Aorta (tissue), 5 donors: ENCODE measurements at places on chromosomes 4 and X. TPM values are rescaled to one million over a fixed set of nuclear protein-coding genes. Genes with fewer than 3 reads are reported as not detected.

GRCh38 chr4:152997771-152998487, 61.8 kb downstream of the FHDC1 start:
- DNase-seq: no peak

- DNase-seq: peak; percentile 82
These were observed at the start of gene GPRIN3 for GRCh38 chr4:89307446-89308160. Gene GPRIN3 (minus strand): TSS chr4:89307800. CDS start chr4:89250110, 57,690 bp downstream.

DNA sequence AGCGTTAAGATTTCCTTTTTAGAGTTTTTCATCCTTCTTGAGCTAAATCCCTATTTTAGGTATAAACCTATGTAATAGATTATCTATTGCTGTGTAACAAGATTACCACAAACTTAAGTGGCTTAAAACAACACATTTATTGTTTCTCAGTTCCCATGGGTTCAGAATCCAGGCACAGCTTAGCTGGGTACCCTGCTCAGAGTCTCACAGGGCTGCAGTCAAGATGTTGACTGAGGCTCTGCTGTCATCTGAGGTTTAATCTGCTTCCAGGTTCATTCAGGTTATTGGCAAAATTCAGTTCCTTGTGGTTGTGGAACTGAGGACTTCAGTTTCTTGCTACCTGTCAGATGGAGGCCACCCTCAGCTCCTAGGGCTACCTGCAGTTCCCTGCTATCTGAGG, 60.9 kb downstream of the GK start:
- no peak for DNase-seq

DNA sequence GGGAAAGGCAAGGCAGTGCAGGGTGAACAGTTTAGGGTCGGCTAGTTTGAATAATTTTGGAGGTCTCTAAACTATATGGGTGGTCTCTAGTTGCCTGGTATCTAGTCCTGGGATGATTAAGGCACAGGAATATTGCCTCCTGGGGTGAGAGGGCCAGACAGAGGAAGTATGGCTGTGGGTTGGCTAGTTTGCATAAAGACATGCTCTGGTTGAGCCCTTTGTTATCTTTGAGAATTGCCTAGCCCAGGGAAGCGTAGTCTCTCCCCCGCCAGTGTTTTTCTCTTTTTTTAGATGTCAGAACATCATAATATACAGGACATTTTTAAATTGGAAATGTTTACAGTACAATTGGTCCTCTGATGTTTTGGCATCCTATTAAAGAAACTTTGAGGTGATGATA, 163.5 kb downstream of the PWWP3B start:
- no peak for DNase-seq

DNA sequence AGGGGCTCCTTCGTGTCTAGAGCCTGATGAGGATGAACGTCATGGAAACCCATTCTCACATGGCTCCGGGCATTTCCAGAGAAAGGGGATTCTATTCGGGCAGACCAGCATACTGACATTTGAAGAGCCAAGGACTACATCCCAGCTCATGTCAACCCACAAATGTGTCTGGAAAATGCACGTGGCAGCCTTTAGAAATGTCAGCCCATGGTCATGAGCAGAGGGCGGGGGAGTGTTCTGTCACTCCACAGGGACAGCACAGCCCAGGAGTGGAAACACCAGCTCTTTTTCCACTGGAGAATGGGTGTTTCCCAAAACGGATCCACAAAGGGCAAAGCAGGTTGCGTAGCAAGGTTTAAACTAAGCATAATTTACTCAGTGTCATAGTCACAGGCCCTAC, 207.0 kb downstream of the BCOR start:
- no peak for DNase-seq

GRCh38 chrX:150547375-150548115, 20.9 kb upstream of the MTM1 start:
- DNase-seq: peak; percentile 88

GRCh38 chrX:12946406-12946805, 28.5 kb upstream of the TMSB4X start:
- no peak for DNase-seq

DNA sequence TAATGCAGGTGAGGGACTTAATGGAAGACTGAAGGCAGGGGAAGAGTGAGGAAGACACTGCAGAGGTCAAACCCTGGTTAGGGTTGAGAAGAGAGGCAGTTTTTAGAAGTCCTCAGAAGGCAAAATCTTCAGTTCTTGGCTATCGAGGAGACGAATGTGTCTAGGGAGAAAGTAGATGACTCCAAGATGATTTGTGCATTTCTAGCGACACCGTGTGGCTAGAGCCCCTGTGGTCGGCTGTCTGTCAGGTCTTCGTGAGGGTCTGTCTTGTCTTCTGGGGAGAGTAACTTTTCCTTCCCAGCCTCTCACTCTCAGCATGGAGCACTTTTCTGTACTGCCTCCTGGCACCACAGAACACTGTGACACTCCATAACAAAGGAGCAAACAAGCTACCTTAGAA, 458.1 kb downstream of the STIM2 start:
- DNase-seq: no peak

GRCh38 chrX:107723511-107723910, 52.1 kb downstream of the TSC22D3 start:
- DNase-seq: no peak

- no peak for DNase-seq
These were observed 1567.9 kb downstream of the ARAP2 start for GRCh38 chr4:34676400-34676799.

- DNase-seq: no peak
These were observed 338.4 kb upstream of the NOCT start for GRCh38 chr4:138677212-138677611.

DNA sequence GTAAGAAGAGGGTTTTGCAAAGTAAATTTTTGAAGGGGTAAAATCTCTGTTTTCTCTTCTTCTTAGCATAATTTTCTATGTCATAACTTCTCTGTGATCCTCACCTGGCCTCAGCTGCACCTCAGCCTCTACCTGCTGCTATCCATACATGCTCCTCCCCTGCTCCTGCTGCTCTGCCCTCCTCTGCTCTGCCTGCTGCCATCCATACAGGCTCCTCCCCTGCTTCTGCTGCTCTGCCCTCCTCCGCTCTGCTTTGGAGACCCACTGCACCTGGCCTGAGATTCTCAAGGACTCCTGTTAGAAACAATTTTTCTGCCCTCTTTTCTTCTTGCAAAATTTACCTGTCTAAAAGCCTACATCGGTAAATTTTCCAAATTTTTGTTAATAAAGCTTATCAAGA, 388.6 kb upstream of the PITX2 start:
- DNase-seq: no peak

DNA sequence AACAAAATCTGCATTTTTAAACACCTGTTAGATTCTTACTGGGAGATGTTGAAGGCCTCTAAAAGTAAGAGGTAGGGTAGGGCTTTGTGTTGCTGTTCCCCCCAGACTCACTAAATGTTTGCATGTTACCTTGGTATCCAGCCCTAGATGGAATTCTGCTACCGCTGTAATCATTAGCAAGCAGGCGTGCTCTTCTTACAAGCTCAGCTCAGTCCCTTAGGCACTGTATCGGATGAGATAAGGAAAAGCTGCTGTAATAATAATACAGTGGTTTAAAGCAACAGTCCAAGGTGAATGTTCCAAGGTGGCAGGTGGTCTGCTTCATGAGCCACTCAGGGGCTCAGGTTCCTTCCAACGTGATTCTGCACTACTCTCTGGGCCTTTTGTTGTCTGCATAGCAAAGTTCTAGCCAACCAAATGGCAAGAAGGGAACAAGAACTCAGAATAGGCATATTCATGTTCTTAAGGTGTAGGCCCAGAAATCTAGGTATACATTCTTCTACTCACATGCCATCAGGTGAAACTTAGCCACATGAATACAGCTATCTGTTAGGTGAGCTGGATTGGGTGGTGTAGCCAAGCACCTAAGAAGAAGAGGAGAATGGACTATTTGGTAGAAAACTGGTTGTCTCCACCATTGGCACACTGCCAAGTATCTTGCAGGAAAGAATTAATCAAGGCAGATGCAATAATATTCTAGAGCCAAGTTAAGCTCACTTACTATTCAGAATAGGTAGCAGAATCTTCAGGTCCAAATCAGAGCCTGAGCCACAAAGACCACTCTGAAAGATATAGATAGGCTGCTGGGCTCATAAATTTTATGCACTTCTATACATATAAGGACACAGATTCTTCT, 46.0 kb downstream of the COQ2 start:
- no peak for DNase-seq

DNA sequence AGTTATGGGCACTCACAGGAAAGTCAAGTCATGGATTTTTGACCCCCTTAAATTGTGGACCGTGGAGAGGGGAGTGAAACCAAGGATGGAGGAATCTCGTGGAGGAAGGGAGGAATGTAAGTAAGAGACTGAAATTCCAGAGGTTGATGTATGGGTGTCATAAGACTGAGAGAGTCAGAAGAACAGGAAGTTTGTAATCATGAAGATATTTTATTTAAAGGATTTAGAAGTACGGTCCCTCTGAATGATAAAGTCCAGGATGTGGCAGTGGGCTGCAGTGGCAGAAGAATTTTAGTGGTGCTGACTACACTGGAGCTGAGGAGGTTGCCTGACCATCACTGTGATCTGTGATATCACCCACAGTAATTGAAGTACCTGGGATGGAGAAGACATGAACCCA, 57.8 kb downstream of the DCLK2 start:
- DNase-seq: no peak

DNA sequence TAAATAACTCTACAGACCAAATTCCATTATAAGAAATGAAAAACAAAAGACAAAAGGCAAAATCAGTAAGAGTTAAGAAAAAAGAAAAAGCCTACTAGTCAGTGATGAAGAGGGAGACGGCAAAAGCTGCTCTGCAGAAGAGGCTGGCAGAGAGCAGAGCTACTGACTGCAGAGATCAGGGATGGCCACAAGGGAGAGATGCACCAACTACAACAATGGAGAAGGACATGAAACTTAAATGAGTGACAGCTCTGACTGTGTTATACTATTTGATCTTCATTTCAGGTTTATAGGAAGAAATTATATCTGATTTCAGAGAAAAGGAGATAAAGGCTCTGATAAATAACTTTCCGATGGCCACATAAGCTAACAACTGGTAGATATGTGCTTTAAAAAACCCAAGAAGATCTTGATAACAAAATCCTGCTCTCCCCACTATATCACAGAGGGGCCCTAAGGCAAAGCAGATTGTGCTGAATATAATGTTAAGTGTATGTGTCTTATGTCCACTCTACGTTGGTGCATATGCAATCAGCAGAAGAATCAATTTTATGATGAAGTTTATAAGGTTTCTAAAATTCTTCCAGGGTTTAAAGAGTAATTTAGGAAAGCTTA, 58.4 kb upstream of the COX18 start:
- DNase-seq: no peak

DNA sequence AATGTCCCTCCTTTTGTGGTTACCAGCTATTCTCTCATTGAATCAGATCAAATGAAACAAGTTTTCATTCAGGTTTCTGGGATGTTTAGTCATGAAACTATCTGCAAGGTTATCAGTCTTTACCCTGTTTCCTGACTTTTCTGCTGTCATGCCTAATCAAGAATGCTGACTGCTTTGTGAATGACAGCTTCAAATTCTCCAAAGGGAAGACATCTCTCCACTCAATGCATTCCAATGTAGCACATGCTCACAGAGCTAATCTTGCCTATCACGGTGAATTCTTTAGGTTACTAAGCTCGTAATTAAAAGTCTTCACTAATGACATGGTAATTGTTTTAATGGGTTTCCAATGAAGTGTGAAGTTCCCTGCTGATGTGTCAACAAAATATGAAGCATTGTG, 1068.5 kb downstream of the PCDH7 start:
- no peak for DNase-seq

- no peak for DNase-seq
These were observed 22.2 kb downstream of the JADE1 start for GRCh38 chr4:128831531-128832242.

DNA sequence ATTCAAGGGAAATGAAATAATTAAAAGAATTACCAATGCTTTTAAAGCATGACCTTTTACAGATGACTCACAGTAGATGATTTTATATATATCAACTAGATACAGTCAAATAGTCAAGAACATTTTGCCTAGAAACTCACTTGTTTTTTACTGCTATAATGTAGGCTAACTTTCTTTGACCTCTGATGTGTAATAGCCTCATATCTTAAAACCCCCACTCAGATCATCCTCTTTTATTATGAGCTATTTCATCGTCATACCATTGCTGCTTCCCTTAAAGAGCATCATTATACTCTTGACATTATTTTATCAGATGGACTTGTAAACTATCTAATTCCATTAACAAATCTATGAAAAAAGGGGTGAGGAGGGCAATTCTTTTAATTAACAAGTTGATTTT, 355.9 kb upstream of the AGA start:
- DNase-seq: no peak

- no peak for DNase-seq
These were observed 102.7 kb upstream of the ZNF827 start for GRCh38 chr4:146041139-146042004.

DNA sequence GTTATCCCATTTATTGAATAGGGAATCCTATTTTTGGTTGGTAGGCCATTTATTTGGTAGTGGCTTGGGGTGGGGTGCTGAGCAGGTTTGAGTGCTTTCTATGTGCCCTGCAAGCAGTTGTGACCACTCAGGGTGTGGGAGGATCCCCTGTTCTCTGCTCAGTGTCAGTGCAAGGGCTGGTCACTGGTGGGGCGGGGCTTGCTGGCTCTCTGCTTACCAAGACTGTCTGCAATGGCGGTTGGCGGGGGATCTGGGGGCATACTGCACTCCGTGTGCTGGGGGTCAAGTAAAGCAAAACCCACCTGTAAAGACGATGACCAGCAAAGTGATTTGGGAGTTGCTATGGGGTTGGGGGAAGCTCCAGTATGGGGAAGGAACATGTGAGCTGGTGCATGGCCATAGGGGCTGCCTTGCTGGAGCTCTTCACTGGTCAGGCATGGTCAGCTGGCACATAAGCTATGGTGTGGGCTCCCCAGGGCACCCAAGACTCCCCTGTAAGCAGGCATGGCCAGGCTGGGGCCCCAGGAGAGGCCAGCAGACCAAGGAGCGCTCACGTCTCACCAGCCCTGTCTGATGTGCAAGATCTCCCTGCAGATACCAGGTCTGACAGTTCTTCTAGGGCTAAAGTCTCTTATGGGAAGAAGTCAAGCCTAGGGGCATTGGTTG, 83.0 kb upstream of the GRXCR1 start:
- DNase-seq: peak; percentile 68

DNA sequence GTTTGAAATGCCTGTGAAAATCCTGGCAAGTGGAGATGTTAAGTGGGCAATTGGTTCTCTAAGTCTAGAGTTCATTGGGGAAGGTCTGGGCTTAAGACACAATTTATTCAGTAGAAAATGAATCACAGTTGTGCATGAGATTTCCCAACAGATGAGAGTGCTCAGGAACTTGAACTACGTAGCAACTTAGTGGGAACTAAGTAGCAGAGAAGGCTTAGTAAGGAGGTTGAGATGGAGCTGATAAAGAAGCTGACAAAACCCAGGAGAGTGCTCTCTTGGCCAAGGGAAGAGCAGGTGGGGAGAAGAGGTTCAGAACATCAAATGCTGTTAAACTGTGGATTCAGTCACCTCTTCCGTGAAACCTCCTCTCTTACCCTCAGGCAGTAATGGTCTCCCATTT, 33.0 kb downstream of the AFF1 start:
- no peak for DNase-seq

The ITGB1BP2 gene
- total RNA-seq: 12.6 TPM

The RRH gene
- 0.71 TPM for total RNA-seq

The TMPRSS11B gene
- total RNA-seq: not detected

The VCX3A gene
- total RNA-seq: not detected

The UGT2B11 gene
- total RNA-seq: not detected

The CT45A1 gene
- total RNA-seq: not detected
